Heart right ventricle (tissue), 16 donors: ENCODE measurements at places on chromosomes 12 and 14.

DNA sequence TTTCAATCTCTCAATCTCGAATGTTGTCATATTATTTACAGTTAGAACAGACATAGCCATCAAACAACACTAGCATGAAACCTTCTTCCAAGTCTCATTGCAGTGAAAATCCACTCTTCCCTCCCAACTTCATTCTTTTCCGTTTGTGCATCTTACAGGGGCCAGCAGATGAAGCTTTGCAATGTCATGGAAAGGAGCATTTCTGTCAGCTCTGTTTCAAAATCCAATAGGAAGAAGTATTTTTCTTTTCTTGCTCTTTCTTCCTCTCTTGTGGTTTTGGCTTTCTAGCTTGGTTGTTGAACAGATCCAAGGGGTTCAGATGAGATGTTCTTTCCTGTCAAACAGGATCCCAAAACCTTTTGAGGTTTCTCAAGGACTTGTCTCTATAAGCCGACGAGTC is 416.6 kb downstream of the AEBP2 start:
- DNase-seq = no peak

GRCh38 chr12:12474931-12475795 is 87.5 kb downstream of the DUSP16 start:
- DNase-seq = no peak

DNA sequence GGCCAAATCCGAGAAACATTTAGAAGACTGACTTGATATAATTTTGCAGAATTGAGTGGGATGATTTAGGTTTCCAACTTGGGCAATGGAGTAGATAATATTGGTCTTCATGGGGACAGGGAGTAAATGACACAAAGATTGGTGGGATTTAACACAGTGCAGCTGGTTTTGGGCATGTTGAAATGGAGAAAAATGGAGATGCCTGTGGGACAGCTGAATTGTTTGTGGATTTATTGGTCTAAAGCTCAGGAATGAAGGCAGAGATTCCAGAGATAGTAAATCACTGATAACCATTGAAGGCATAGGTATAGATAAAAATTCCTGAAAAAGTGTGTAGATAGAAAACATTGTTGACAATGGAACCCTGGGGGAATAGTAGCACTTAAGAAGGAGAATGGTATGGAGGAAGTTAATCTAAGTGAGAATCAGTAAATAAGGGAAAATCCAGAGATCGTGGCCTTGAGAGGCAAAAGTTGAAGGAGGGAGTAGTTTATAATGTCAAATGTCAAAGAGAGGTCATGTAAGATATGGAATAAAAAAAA is 120.9 kb upstream of the ATP2B1 start:
- DNase-seq = no peak

GRCh38 chr14:38505221-38505972 is 249.5 kb upstream of the CLEC14A start:
- DNase-seq = no peak

DNA sequence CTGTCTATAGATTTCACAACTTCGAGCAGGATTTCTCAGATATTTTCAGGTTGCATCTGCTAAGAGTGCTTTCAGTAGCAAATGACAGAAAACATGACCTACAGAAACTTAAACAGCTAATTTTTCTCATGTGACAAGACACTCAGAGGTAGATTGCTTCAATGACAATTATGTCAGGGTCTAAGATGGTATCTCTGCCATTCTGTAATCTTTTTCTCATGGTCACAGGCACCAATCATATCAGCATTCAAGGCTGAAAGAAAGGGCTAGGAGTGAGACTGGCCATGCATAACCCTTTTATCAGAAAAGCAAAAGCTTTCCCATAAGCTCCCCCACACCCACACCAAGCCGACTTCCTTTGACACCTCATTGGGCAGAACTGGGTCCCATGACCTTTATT is 450.5 kb upstream of the FAR2 start:
- DNase-seq = no peak
